ENCODE measurements at places on chromosomes 6 and 20. TPM values are rescaled to one million over a fixed set of nuclear protein-coding genes. Genes with fewer than 3 reads are reported as not detected.

The ASIP gene
- not detected for total RNA-seq

- H3K4me3 ChIP-seq: no peak overlapping the region
- no peaks in the 10 kb centered on the region for H3K27me3 ChIP-seq
- H3K36me3 ChIP-seq: no peaks in the 10 kb centered on the region
- no peak overlapping the region for H3K27ac ChIP-seq
- no peak for DNase-seq
- H3K4me1 ChIP-seq: peaks cover 49% of the 10 kb centered on the region
These were observed 214.0 kb downstream of the ZFAND3 start for GRCh38 chr6:38033442-38033982.

DNA sequence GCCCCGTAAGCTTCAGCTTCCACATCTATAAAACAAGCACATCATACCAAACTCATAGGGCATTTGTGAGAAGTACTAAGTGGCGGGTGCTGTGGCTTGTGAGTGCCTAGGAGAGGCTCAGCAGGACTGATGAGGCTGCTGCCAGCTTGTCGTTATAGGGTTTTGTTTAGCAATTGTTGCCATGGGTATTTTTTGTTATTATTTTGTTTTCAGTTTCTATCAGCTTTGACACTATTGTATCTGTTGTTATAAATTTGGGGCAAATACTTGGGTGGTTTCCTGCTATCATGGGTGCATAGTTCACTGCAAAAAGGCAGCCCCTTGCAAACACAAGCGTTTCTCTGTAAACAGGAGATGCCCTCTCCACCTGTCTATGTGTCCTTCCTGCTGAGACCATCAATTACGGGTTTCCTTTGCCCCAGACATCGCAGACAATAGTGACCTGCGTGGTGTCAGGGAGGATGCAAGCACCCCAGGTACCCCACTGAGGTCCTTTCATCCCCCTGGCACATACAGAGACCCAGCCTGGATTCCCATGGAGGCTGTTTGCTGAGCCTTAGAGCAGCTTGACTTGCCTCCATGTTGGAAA, 3.1 kb upstream of the CCDC167 start:
- H3K27ac ChIP-seq: no peak overlapping the region
- no peaks in the 10 kb centered on the region for H3K36me3 ChIP-seq
- H3K27me3 ChIP-seq: no peaks in the 10 kb centered on the region
- H3K4me3 ChIP-seq: no peak overlapping the region
- DNase-seq: no peak
- no peaks in the 10 kb centered on the region for H3K4me1 ChIP-seq

- H3K4me1 ChIP-seq: no peaks in the 10 kb centered on the region
- no peak overlapping the region for H3K4me3 ChIP-seq
- no peaks in the 10 kb centered on the region for H3K36me3 ChIP-seq
- peaks cover 18% of the 10 kb centered on the region for H3K27me3 ChIP-seq
These were observed 252.7 kb downstream of the TAF4 start for GRCh38 chr20:61812845-61813485.

DNA sequence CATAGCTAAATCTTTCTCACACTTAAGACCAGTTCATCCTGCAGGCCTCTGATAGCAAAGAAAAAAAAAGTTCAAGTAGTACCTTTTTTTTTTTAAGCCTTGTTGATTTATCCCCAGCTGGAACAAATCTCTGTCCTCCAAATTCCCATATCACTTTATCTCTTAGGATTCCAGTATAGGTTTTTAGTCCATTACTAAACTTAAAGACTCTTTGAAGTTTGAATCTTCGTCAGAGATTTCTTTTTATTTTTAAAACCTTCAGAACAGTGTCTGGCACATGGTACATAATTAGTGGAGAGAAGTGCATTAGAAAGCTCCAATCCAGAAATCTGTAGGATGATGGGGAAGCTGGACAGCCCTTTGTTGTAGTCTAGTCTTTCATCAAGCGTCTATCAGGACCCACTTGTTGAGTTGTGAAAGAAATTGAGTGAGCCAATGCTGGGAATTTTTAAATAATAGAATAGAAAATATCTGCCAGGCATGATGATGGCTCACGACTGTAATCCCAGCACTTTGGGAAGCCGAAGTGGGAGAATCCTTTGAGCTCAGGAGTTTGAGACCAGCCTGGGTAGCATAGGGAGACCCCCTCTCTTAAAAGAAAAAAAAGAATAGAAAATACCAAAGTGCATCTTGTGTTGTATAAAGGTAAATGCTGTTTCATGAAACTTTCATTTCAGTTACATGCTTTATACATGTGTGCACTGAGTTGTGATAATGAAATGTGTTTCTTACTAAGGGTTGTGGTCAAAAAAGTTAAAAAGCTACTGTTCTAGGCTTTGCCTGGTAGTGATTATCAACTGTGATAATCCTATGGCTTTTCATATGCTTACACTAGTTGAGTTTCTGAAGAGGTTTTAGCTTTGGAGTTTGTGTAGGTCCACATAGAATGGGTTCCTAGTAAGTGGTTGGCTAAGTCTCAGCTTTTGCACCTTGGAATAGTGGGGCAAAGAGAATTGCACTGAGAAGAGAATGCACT, 3.2 kb downstream of the NFYA start:
- H3K27me3 ChIP-seq: no peaks in the 10 kb centered on the region
- no peak for DNase-seq
- H3K36me3 ChIP-seq: peaks cover 16% of the 10 kb centered on the region
- H3K27ac ChIP-seq: peak overlapping the region; percentile 98
- H3K4me1 ChIP-seq: peaks cover 19% of the 10 kb centered on the region
- H3K4me3 ChIP-seq: no peak overlapping the region

GRCh38 chr6:98832284-98833056, 1.9 kb upstream of the POU3F2 start:
- H3K4me3 ChIP-seq: peak overlapping the region; percentile 57
- no peaks in the 10 kb centered on the region for H3K36me3 ChIP-seq
- H3K27ac ChIP-seq: no peak overlapping the region
- peaks cover 69% of the 10 kb centered on the region for H3K27me3 ChIP-seq
